WERI-Rb-1 (cell line): ENCODE measurements at places on chromosomes 2 and 18.

GRCh38 chr18:48788373-48788772, 162.4 kb downstream of the SMAD7 start:
- no peak for DNase-seq

DNA sequence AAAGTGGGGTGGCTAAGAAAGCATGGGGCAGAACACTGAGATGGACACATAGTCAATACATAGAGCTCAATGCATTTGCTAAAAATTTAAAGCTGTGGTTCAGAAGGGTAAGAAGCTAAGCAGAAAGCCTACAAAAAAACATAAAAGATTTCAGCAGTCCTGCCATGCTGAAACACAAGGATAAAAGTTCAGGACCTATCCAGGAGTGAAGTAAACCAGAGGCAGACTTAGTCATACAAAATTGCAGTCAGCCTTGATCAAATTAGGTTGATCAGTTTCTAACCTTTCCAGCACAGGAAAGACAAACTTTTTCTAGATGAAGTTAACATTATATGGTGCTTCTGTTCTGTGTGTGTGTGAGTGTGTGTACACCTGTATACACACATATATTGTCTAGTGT, 120.8 kb upstream of the RBMS1 start:
- DNase-seq: no peak

DNA sequence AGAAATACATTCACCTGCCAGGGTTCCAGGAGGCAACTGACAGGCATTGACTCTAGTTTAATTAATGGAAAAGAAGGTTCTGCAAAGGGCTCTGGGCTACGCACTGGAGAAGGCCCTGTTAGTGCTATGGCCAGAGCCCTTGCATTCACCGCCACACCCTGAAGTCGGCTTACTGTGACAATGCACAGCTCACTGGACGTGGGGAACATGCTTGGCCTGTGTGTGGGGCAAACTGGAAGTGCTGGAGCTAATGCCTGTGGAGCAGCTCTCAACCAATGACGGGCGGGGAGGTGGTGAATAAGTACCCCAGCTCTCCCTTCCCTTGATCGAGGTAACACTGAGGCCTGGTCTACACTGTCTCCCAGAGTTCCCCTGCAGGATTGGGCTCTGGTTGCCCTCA, 209.8 kb downstream of the HAUS1 start:
- no peak for DNase-seq

- no peak for DNase-seq
These were observed 71.4 kb downstream of the SEPTIN10 start for GRCh38 chr2:109542384-109542783.

DNA sequence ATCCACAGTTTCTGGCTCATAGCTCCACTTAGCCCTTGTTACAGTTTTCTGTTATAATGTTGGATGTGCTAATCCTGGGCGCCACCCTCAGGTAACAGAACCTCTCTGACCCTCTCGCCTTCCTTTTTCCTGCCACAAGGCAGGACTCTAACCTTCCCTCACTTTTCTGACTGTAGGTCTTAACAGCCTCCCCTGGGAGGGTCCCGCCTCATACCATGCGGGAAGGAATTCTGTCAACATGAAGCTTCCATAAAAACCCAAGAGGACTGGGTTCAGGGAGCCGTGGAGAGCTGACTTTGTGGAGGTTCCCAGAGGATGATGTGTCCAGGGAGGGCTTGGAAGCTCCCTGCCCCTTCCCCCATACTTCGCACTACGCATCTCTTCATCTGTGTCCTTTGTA, 11.9 kb upstream of the RAB17 start:
- no peak for DNase-seq

GRCh38 chr2:14634182-14634488, 1.6 kb downstream of the LRATD1 start:
- no peak for DNase-seq

GRCh38 chr2:48026865-48027264, 120.6 kb upstream of the FBXO11 start:
- no peak for DNase-seq

GRCh38 chr2:153299809-153300208, 178.8 kb downstream of the RPRM start:
- DNase-seq: no peak

DNA sequence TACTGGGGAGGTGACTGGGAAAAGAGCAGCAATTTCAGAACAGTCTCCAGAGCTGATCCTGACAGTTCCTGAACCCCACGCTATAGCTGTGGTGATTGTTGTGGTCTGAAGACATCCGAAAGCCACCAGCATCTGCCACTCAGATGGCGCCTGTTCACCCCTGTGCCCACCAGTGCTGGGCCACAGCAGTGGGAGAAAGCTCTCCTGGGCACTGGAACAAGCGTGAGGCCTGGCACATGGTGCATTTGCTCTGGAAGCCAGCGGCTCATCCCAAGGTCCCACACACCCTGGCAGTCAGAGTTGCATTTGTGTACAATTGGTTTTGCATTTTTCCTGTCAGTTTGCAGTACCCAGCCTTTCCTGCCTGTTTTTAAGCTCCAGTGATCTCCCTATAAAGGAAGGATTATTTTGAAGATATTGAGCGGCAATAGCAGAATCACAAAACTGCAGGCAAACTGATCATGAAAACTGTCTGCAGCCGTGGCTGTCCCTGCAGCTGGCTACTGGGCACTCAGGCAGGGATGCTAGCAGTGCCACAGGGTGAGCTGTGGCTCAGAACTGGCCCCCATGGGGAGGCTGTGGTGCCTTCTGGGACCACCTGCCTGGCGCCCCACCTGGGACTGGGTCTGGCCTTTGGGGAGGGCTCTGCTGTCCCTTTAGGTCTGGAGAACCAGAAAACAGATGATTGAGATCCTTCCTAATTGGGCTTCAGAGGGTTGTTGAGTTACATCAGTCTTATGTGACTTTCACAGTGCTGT, 30.1 kb downstream of the IMPA2 start:
- DNase-seq: no peak

- DNase-seq: no peak
These were observed 30.9 kb upstream of the KCNE4 start for GRCh38 chr2:223020971-223021675.

- DNase-seq: peak; percentile 13
These were observed 656.4 kb downstream of the MBD2 start for GRCh38 chr18:53567929-53568574.

DNA sequence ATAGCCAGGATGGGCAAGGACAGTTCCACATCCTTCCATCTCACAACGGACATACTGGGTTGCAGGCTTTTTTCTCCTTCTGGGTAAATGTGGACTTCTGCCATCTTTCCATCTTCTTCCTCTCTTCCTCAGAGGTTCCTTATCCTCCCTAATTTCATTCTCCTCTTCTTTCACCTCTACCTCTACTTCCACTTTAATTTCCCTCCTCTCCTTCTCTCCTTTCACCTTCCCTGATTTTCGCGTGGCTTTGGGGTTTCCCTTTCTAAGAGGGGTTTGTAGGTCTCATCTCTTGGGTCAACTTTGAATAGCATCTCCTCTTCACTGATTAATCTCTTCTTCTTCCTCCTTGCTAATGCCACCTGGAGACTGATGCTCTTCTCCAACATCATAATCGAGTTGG, 17.1 kb downstream of the POLR2D start:
- DNase-seq: no peak

DNA sequence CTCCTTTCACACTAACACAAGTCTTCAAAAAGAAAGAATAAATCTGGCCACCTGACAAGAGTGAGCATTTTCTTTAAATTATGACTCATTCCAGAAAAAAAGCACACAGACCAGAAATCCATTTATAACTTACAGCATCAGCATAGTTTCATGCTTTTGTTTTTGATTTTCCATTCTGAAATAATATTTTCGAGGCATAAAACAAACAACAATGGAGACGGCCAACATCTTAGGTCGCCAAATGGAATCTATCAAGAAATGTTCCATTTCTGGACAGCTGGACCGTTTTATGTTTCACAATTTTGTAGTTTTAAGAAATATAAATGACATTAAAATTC, 165.4 kb upstream of the ZFP36L2 start:
- no peak for DNase-seq

- no peak for DNase-seq
These were observed 365.6 kb upstream of the UBE2E3 start for GRCh38 chr2:180614776-180615175.

DNA sequence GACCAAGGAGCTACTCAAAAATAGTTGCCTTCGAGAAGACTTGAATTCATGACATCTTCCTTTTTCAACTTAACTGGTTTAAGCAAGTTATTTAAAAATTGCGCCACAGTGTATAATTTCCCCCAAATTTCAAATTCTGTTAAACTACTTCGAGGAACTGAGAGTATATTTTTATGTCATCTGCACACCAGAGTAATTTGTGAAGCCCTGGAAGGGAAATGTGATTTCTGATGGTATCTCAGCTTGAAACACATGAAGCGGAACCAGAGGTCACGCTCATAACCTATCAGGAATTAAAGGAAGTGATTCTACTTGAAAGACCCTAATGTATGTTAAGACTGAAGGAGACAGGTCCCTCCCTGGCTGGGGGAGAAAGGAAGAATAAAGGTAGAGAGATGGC, 33.9 kb upstream of the DARS1 start:
- DNase-seq: no peak

GRCh38 chr2:120077896-120078295, 65.0 kb downstream of the EPB41L5 start:
- no peak for DNase-seq

DNA sequence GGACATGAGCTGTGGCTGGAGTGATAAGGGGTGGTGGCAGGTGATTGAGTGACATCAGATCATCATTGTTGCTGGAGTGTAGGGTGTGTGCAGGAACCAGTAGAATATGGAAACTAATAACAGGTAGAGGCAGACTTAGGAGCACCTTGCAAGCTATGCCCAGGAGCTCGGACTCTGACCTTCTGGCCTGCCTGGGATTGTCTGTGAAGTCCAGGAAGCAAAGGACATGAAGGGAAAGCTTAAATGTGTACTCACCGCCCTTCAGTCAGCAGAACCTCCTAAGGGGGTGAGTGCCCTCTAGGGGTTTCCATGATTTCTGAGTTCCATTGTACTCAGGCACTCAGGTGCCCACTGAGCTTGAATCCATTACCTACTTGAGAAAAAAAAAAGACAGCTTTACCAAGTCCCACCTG, 104.2 kb downstream of the CRIM1 start:
- peak; percentile 59 for DNase-seq

- no peak for DNase-seq
These were observed 253.4 kb upstream of the NETO1 start for GRCh38 chr18:73121207-73121606.

GRCh38 chr2:67839242-67839641, 223.6 kb downstream of the C1D start:
- no peak for DNase-seq

- DNase-seq: no peak
These were observed 168.3 kb downstream of the SMAD7 start for GRCh38 chr18:48782381-48782861.

DNA sequence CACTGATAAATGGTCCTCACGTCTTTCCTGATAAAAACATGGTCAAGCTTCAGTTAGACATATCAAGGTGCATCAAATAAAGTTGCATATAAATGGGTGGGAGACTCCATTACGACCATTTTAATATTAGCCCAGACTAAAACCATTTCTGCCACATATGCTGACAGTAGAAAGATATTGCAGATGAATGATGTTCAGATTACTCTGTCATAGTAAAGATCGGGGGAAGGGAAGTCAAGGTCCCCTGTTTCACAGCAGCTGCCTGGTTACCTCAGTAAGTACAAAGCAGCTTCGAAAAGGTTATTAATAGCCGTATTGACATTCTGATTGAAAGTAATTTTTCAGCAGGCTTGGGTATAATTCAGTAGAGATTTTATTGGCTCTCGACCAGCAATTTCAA, 927.7 kb upstream of the CDH2 start:
- DNase-seq: no peak

GRCh38 chr2:187302116-187302515, 145.9 kb downstream of the CALCRL start:
- no peak for DNase-seq

DNA sequence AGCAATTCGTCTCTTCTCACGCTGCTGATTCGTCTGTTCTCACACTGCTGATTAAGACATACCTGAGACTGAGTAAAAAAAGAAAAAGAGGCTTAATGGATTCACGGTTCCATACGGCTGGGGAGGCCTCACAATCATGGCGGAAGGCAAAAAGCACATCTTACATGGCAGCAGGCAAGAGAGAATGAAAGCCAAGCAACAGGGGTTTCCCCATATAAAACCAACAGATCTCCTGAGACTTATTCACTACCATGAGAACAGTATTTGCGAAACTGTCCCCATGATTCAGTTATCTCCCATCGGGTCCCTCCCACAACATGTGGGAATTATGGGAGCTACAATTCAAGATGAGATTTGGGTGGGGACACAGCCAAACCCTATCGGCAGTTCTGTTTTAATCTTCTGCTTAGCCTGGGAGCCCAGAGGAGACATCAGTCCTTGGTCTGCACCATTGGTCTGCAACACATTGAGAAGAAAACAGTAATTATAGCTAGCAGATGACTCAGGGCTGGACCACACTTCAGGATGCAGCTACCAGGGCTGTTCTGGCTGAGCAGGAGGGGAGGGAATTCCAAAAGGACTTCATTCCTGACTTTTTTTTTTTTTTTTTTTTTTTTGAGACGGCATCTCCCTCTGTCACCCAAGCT, 69.4 kb downstream of the CABLES1 start:
- DNase-seq: no peak

- no peak for DNase-seq
These were observed 2.3 kb downstream of the FEV start for GRCh38 chr2:218982586-218983262.

- no peak for DNase-seq
These were observed 102.4 kb downstream of the ACKR3 start for GRCh38 chr2:236671896-236672562.

- no peak for DNase-seq
These were observed 358.1 kb upstream of the SYT4 start for GRCh38 chr18:43635397-43635796.

- DNase-seq: no peak
These were observed 11.1 kb upstream of the OTOS start for GRCh38 chr2:240151477-240152031.

- no peak for DNase-seq
These were observed 6.8 kb downstream of the ACTR1B start for GRCh38 chr2:97656905-97657587.

DNA sequence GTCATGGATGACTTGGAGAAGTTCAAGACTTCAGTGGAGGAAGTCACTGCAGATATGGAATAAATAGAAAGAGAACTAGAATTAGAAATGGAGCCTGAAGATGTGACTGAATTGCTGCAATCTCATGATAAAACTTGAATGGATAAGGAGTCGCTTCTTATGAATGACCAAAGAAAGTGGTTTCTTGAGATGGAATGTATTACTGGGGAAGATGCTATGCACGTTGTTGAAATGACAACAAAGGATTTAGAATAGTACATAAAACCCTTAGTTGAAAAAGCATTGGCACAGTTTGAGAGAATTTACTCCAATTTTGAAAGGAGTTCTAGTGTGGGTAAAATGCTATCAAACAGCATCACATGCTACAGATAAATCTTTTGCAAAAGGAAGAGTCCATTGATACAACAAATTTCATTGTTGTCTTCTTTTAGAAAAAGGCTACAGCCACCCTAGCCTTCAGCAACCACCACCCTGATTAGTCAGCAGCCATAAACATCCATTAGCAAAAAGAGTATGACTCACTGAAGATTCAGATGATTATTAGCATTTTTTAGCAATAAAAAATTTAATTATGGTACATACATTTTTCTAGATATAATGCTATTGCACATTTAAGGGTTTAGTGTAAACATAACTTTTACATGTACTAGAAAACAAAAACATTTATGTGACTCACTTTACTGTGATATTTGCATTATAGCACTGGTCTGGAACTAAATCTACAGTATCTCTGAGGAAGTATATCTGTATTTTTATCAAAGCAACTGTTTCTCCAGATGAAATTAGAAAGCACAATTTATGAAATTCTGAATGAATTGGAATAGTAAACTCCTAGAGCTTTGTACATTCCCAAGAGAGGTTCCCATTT, 110.5 kb upstream of the TACR1 start:
- no peak for DNase-seq

GRCh38 chr2:56202381-56203121, 18.8 kb downstream of the CCDC85A start:
- no peak for DNase-seq
